Thyroid gland (tissue), 4 donors: ENCODE measurements at places on chromosomes 3 and 15.

DNA sequence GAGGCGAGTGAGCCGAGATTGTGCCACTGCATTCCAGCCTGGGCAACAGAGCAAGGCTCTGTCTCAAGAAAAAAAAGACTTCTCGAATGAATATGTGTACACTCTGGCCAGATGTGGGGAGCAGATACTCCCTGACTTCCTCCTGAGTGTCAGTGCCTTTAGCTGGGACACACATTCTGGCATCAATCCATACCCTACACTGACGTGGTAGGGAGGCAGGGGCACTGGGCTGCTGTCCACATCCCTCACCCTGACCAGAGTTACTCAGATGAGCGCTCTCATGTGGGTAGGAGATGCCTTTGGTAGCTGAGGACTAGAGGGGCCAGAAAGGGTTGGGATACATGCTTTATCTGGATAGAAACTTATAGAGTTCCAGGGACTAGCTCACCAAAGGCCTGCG lies 15.6 kb downstream of the LIMD1 start:
- H3K27ac ChIP-seq: peak overlapping the region; percentile 25
- H3K36me3 ChIP-seq: no peaks in the 10 kb centered on the region
- no peak for DNase-seq
- no peak overlapping the region for H3K4me3 ChIP-seq
- H3K27me3 ChIP-seq: no peaks in the 10 kb centered on the region

- H3K4me1 ChIP-seq: peaks cover 14% of the 10 kb centered on the region
- H3K27ac ChIP-seq: no peak overlapping the region
- H3K4me3 ChIP-seq: no peak overlapping the region
- H3K27me3 ChIP-seq: no peaks in the 10 kb centered on the region
These were observed 268.0 kb upstream of the TBL1XR1 start for GRCh38 chr3:177465257-177465642.

DNA sequence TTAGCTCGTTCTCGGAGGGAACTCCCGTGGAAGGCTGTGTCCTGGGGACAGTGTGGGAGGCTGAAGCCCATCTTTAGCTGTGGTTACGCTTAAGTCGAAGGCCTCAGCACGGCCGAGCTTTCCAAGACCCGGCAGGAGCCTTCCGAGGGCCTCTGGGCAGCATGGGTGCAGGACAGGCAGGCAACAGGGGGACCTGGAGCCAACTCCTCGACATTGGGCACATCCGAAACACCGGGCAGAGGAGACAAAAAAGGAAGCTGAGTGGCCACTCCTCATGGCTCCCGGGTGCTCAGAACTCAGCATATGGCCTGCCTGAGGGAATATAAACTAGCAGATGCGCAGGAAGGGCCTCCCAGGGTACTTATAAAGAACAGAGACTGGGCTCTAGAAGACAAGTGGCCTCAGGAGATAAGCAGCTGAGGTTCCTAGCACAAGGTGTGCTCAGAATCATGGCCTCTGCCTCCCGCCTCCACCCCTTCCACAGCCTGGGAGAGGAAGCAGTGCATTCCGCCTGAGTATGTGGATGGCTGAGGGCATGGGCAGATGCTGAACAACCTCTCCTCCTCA lies 34.1 kb downstream of the ABTB1 start:
- H3K27ac ChIP-seq: no peak overlapping the region
- H3K4me3 ChIP-seq: no peak overlapping the region
- DNase-seq: no peak

DNA sequence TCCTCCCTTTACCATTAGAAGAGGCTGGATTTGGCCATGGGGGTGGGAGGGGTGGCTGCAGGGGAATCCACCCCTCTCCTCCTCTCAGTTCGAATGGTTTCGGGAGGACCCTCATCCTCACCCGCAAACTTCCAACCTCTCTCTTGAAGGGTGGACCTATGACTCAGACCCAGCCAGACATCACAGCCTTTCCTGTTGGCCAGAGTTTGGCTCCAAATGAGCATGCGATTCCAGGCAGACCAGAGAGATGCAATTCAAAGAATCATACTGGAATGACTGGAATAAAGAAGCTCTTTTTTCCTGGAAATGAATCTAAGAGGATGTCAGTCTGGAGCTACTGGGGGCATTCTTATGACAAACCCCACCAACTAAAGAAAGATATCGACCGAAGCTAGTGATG lies 516.7 kb upstream of the MDFIC2 start:
- H3K4me1 ChIP-seq: no peaks in the 10 kb centered on the region
- no peaks in the 10 kb centered on the region for H3K36me3 ChIP-seq
- H3K4me3 ChIP-seq: no peak overlapping the region
- DNase-seq: no peak
- H3K27me3 ChIP-seq: no peaks in the 10 kb centered on the region
